ENCODE measurements at places on chromosomes 6 and 20.

GRCh38 chr6:16766043-16766536, 4.8 kb upstream of the ATXN1 start:
- DNase-seq = no peak

DNA sequence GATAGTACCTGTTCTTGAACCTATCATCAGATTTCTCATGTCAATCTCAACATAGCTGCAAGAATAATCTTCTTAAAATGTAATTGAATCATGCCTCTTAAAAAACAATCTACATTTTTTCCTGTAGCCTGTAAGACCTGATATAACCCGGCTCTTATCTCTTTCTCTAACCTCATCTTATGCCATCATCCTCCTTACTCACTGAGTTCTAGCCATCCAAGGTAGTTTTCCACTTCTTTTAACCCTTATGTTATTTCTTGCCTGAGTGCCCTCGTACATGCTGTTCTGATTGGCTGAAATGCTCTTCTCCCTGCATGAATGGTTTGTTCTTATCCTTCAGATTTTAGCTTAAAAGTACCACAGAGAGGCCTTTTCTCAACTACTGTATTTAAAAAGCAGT, 16.4 kb downstream of the SLC17A5 start:
- DNase-seq = no peak

DNA sequence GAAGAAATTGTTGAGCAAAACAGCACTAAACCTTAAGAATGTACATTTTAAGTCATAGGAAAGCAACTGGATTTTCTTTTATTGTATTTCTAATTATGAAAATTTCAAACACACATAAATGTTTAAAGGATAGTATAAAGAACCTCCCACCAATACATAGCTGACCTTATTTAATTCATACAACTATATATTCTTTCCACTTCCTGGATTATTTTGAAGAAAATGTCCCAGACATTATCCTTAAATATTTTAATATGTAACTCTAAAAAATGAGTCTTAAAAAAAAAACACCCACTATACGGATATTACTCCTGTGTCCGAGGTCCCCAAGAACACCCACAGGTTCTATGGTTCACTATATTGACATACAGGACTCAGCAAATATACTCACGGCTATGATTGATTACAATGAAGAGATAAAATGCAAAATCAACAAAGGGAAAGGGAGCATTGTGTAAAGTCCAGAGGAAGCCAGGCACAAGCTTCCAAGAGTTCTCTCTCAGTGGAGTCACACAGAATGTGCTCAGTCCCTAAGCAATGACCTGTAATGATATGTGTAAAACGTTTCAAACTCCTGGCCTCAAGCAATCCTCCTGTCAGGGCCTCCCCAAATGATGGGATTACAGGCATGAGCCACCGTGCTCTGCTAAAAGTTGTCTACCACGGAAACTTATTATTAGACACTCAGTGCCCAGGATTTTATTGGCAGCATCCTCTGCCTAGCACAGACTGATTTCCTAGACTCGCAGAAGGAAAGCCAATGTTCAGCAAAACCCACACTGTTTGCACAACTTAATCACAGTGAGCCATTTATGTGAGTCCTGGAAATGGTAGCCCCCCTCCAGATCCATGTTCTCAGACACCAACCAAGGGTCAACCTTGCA, 23.2 kb downstream of the GLYATL3 start:
- no peak for DNase-seq

- DNase-seq = no peak
These were observed 117.0 kb downstream of the RTN4IP1 start for GRCh38 chr6:106512048-106512967.

DNA sequence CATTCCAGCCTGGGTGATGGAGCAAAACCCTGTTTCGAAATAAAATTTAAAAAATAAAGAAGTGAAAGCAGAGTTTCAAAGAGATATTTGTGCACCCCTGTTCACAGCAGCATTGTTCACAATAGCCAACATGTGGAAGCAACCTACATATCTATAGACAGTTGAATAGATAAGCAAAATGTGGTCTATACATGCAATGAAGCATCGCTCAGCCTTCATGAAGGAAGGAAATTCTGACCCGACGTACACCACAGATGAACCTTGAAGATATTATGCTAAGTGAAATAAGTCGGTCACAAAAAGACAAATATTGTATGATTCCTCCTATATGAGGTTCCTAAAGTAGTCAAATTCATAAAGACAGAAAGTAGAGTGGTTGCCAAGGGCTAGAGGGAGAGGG, 6.5 kb upstream of the NCOA6 start:
- DNase-seq = no peak

- DNase-seq = no peak
These were observed 9.0 kb upstream of the EXOC2 start for GRCh38 chr6:701700-702479.

GRCh38 chr6:71107911-71108420, 151.1 kb upstream of the B3GAT2 start:
- DNase-seq = no peak

- DNase-seq = no peak
These were observed 336.2 kb downstream of the CDKAL1 start for GRCh38 chr6:20870493-20870892.

DNA sequence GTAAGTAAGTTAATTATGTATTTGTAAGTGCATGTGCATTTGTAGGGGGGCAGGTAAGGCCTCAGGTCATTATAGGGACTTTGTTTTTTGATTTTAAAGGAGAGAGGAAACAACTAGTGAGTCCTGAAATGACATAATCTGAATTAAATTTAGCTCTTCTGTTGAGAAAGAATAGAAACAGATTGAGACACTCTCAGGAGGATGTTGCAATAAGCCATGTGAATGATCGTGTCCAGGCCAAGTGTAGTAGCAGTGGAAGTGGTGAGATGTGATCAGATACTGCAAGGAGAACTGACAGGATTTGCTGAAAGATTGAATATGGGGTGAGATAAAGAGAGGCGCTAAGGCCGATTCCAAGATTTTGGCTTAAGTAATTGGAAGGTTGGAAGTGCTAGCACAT, 2.6 kb upstream of the CENPW start:
- DNase-seq = no peak

DNA sequence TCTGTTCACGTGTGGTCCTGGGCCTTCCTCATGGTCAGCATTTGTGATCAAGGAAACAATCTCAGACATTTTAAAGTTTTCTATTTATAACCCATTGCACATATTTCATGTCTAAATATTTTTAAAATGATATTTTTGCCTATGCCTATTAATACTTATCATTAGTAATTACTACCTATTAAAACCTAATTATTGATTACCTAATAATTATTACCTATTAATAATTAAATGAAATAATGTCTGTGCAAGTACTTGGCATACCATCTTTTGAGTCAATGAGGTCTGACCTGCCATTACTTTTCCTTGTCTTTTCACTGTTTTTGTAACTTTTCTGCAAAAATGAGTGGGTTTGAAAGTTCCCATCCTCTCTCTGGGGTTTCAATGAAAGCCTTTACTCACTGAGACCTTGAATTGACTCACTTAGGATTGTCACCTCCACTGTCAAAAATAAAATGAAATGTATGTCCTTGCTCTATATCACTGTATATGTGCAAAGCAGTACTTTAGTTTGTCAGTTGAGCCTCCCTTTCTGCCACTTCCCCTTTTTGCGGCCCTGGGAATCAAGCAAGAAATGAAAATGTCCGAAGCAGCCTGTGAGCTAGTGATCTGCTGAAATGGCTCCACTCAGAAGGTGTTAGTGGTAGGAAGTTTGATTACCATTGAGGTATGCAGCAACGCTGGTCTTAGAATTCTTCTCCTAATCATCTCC, 87.8 kb downstream of the L3MBTL3 start:
- DNase-seq = peak; percentile 42

- DNase-seq = no peak
These were observed 25.3 kb downstream of the SNX5 start for GRCh38 chr20:17943343-17943742.
